ENCODE measurements at places on chromosomes 4 and X.

DNA sequence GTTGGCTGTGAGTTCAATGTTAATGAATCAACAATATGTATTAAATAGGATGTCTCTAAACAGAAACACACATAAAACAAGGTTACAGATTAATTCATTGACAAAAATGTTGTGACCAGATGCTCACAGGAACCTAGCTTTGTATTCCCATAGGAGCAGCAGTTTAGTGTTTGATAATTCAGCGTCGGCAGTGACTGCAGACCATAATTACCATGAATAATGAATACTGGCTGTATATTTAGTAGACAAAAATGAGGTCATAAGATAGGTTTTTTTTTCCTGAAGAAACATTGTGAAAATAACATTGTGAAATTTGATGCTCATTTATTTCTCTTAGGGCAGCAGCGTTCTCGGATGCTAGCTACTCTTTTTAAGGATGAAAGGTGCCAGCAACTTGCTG is 27.8 kb downstream of the COPS4 start:
- no peak for DNase-seq

DNA sequence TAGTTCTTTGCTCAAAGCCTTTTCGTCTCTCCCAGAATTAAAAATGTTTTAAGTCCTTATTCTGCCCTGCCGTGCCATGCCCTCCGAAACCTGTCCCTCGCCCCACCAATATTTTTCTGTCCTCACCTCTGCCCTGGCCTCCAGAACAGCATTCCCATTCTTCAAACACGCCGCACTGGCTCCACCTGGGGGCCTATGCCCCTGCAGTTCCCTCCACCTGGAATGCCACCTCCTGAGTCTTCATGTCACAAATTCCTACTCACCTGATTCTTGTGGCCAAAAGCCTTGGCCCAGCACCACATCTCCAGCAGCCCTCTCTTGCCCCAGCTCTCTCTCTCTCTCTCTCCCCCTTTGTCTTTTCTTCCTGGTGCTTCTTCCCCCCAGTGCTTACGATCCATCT is 91.6 kb downstream of the APBB2 start:
- DNase-seq, result no peak

DNA sequence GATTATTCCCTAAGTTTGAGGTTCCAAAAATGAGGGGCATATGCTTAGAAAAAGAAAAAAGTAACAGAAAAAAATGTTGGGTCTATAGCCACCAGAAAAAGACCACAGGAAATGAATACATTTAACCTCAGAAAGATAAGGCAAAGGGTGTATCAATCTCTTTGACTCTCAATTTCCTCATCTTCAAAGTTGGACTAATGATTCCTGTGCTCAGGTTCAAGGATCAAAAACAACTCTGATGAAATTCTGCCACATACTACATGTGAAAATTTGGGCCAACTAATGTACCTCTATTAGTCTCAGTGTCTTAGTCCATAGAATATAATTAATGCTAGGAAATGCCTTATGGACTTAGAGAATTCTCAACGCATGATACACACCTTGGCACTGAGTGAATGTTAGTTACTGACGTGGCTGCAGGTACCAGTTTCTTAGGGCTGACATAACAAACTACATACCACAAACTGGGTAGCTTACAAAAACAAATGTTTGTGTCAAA is 257.7 kb downstream of the ANKRD50 start:
- no peak for DNase-seq

DNA sequence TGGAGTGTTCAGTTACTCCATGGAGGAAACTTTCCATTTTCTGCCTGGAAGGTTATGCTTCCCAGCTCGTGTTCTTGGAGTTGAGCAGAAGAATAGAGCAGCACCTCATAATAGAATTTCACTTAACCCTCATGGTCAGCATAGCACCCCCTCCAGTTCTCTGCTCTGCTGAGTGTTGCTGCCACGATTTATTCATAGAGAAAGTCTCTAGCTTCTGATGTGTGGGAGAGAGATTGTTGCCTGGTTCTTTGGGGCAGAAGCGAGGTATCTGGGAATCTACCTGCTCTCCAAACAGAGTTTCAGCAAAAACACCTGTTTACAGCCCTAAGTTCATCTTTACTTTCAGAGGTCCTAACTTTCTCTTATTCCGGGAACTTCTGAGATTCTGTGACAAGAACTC is 3.9 kb upstream of the DTHD1 start:
- DNase-seq, result no peak

DNA sequence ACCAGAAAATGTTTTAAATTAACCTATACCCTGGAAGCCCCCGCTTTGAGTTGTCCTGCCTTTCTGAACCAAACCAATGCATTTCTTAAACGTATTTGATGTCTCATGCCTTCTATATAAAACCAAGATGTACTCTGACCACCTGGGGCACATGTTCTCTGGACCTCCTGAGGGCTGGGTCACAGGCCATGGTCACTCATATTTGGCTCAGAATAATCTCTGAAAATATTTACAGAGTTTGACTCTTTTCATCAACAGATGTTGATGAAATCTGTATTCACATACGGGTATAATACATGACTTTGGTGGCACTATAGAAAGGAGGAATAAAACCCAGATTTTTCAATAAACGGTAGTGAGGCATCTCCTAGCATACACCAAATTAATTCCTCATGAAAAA is 55.7 kb downstream of the STAP1 start:
- DNase-seq, result no peak

DNA sequence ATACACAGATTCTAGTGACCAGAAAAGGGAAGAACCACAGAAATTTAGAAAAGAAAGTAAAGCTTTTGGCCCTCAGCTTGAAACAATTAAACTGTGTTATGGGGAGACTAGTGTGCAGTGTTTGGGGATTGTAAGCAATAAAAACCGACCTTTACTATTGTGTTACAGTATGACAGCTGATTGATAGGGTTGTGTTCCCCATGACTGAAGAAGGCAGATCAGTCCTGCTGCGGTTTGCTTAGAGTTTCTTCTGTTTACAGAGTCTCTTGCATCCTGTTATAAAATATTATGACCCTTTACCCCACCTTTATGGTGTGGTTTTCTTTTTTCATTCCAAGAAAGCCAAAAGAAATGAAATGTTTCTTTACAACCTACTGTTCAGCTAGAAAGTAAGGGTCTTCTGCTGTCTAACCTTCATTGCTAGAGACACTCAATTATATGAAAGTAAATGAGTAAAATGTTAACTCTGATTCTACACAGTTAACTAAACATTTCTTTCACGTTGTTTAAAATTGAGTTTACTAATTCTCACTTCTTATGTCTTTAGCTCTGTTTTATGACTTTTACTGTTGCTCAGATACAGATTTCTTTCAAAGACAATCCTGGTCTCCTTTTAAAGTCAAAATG is 18.1 kb downstream of the CHIC1 start:
- no peak for DNase-seq

DNA sequence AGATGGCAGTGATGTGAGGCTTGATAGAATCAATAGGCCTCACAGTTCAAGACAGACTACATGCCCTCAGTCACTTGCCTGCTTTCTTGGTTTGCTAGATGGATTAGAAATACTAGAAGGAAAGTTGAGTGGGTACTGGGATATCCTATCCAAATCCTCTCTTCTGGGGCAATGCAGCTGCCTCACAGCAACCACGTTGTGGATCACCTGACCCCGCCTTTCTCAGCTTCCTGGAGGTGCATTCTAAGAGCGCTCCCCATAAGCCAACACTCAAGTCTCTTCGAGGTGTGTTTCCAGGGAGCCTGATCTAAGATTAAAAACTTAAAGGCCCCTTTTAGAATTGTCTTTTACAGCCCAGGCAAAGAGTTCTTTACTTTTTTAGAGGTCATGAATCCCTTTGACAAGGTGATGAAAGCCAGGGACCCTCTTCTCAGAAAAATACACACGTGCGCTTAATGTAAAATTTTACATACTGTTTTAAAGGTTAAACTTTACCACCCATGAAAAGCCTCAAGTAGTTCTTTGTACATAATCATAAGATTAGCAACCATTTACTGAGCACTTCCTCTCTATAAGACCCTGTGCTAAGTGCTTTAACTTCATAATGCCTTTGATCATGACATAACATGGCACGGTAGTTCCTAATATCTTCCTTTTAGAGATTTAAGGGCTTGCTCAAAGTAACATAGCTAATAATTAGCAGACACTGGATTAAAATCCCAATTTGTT is 840 bp upstream of the RPL34 start:
- no peak for DNase-seq

- no peak for DNase-seq
Measured at GRCh38 chr4:8192748-8193738, 6.0 kb upstream of the SH3TC1 start.

DNA sequence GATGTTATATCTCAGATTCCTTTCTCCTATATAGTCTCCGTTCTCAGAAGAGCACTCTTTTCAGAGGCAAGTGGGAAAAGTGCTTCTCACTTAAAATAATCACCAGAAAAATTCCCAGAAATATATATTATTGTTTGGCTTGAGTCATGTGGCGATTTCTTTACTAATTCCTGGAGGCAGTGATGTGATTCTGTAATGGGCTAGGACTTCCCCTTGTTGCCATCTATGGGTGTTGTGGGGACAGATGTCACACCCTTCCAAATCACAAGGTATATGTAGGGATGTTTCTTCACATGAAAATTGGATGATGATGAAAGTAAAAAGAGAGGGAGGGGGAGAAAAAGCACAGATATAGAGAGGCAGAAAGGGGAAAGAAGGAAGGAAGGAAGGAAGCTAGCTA is 553.4 kb downstream of the PPP4R3C start:
- no peak for DNase-seq

DNA sequence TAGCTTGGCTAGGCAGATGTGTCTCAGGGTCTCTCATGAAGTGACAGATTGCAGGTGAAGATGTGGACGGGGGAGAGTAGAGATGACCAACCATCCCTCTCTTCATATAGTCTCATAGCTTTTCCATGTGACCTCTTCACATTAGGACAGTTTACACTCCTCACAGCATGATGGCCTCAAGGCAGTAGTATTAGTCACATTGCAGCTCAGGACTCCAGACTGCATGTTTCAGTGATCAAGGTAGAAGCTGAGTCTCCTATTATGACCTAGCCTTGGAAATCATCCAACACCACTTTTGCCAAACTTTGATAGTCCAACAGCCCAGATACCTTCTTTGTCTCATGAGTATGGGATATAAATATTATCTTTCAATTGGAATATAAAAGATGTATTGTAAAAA is 147.7 kb downstream of the GASK1B start:
- DNase-seq, result no peak

DNA sequence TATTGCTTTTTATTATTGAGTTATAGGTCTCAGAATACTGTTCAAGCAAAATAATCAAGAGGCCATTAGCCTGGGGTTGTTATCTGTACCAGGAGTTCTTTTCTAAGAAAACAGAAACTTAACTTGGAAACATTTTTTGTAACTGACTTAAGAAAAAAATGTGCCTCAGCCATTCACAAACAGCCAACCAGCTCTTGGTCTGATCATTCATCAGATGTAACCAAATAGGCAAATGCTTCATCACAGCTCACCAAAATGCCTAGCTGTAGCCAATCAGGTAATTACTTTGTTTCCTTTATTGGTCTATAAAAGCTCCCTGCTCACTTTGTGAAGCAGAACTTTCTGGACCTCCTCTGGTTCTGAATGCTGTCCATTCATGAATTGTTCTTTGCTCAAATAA is 387.7 kb downstream of the FAT4 start:
- DNase-seq, result no peak

DNA sequence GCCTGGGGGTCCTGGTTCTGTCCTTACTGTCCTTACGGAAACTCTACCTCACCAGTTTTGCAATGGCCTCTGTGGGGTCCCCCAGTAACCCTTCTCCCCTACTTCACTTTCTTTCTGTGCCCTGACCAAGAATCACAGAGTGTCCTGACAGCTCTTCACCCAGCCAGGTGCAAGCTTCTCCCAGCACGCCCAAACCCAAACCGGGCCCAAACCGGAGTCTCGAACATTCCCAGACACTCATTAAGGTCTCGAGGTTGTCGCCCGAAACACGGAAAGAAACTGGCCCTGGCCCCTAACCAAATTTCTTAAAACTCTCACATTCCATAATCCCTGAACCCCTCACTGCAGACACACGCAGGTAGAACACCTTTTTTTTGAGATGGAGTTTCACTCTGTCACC is 19.1 kb downstream of the TRIML1 start:
- DNase-seq, result no peak

DNA sequence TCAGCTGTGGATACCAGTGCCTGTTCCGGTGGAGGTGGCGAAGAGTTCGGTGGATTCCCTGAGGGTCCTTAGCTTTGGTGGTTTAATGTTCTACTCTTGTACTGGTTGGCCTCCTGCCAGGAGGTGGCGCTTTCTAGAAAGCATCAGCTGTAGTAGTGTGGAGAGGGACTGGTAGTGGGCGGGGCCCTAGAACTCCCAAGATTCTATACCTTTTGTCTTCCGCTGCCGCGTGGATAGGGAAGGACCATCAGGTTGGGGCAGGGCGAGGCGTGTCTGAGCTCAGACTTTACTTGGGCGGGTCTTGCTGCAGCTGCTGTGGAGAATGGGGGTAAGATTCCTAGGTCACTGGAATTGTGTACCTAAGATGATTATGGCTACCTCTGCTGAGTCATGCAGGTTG is 390.3 kb downstream of the FAM47A start:
- no peak for DNase-seq

DNA sequence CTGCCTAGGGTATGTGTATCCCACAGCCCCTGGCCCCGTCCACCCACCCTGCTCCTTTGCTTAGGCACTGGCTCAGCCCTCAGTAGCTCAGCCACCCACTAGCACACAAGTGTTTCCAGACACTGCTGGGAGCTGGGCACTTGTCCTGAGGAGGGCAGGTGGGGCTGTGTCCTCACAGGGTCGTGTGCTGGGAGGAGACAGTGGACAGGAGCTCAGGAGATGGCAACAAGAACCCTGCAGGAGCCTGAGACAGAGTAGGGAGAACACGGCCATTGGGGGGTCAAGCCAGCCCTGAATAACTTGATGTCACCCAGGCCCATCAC is 5.5 kb upstream of the CPLX1 start:
- no peak for DNase-seq

- DNase-seq, result no peak
Measured at GRCh38 chr4:82499738-82500434, 61.9 kb downstream of the TMEM150C start.

GRCh38 chrX:74540635-74541249 is 73.7 kb downstream of the RLIM start:
- DNase-seq, result no peak

GRCh38 chr4:140497747-140498636 is at the start of gene MGAT4D:
Gene MGAT4D (minus strand): TSS chr4:140498293. CDS start chr4:140498222, 71 bp downstream.
- DNase-seq, result no peak

- no peak for DNase-seq
Measured at GRCh38 chrX:67570839-67571238, 27.0 kb downstream of the AR start.

DNA sequence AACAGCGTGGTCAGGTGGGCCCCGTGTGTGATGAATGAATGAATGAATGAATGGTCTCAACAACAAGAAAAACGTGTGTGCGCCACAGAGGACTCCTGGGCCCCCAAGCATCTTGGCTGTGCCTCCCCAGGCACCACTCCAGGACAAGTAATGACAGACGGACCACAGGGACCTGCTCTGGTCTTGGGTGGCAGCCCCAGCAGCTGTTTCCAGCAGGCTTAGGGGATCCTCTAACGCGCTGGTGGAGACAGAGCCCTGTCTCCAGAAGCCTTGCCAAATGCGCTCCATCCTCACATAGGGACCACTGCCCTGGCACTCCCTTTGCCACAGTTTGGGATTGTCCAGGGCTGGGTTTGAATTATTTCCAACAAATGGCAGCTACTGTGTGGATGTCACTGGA is 39.1 kb downstream of the PSAPL1 start:
- DNase-seq, result no peak

Data from stimulated activated CD8-positive, alpha-beta memory T cell treated with anti-CD3 and anti-CD28 coated beads, Interleukin-4, amount 100 ng/mL, for 1 hour (primary cell).